Lower lobe of right lung (tissue), 2 donors: ENCODE measurements at places on chromosomes 2 and 18. TPM values are rescaled to one million over a fixed set of nuclear protein-coding genes. Genes with fewer than 3 reads are reported as not detected.
A peak's percentile ranks its signal among the peaks of the same experiment; 100 is the strongest.

The RBKS gene
- 2.2 TPM for total RNA-seq

The SNED1 gene
- 36.2 TPM for total RNA-seq

The NDC80 gene
- 1.1 TPM for total RNA-seq

The COMMD1 gene
- 26.6 TPM for total RNA-seq

The ZNF892 gene
- total RNA-seq: 3.9 TPM

DNA sequence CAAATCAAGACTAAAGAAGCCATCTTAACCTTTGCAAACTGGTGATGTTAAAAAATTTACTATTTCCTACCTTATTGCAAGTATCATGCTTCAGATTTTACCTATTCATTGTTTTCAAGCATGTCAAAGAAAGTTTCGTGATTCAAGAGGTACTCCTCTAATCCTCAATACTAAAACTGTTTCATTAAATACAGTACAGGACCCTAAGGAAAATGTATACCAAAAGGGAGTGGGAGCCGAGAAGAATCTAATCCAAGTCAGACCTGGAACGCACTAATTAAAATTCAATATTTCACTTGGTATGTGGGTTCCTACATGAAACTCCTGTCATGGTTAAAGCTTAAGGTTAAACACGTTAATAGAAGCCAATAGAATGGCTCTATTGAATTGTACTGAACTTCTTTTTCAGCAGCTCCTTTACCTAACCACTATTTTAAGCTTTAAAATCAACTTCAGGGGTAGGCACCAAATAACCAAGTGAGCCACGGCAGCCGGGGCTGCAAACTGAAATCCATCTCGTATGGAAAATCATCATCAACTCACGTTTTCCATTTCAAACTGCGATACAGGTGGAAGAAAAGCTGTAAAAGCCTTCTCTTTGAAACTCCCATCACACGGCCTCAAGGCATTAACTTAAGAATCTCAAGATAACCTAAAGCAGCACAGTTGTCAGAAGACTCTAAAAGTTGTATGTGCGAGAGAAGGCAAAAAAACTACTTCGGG, 188.8 kb downstream of the ZEB2 start:
- peak overlapping the region; percentile 87 for H3K27ac ChIP-seq
- peaks cover 22% of the 10 kb centered on the region for H3K4me1 ChIP-seq
- no peaks in the 10 kb centered on the region for H3K27me3 ChIP-seq
- DNase-seq: no peak
- H3K36me3 ChIP-seq: no peaks in the 10 kb centered on the region

DNA sequence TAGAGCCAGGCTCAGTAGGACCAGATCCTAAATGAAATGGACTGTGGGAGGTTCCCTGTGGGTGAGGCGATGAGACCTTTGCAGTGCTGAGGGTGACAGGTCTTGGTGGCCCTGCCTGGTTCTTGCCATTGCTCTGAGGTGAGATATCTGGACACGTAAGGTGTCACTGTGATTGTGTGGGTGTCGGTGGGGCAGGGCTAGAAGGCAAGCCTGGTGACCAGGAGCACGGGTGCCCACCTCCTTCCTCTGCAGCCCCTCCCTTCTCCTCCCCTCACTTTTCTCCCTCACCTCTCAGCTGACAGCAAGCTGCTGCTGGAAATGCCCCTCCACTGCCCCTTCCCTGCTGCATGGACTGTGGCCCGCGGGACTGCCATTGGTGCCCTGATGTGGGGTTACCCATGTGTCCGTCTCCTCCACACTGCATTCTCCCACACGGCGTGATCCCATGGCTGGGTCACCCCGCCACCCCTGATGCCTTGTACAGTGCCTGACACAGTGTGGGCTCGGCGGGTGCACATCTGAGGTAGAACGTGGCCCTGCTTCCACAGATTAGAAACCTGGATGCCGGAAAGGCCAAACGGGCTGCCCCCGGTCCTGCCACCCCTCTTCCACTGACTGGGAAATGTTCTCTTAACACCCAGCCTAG, 55.6 kb upstream of the FOSL2 start:
- DNase-seq: no peak
- no peaks in the 10 kb centered on the region for H3K27me3 ChIP-seq
- peaks cover 11% of the 10 kb centered on the region for H3K4me1 ChIP-seq

GRCh38 chr2:124814968-124815745, 790.1 kb downstream of the CNTNAP5 start:
- H3K36me3 ChIP-seq: no peaks in the 10 kb centered on the region
- H3K4me3 ChIP-seq: no peak overlapping the region
- no peaks in the 10 kb centered on the region for H3K27me3 ChIP-seq
- peak; percentile 36 for DNase-seq

GRCh38 chr2:121104721-121105141, 180.3 kb downstream of the TFCP2L1 start:
- H3K36me3 ChIP-seq: no peaks in the 10 kb centered on the region
- no peak overlapping the region for H3K27ac ChIP-seq
- no peaks in the 10 kb centered on the region for H3K4me1 ChIP-seq
- DNase-seq: no peak
- H3K4me3 ChIP-seq: no peak overlapping the region
